ENCODE measurements at places on chromosomes 16 and 17.

GRCh38 chr17:9987779-9988585, 82.9 kb upstream of the RCVRN start:
- DNase-seq: peak; percentile 11

DNA sequence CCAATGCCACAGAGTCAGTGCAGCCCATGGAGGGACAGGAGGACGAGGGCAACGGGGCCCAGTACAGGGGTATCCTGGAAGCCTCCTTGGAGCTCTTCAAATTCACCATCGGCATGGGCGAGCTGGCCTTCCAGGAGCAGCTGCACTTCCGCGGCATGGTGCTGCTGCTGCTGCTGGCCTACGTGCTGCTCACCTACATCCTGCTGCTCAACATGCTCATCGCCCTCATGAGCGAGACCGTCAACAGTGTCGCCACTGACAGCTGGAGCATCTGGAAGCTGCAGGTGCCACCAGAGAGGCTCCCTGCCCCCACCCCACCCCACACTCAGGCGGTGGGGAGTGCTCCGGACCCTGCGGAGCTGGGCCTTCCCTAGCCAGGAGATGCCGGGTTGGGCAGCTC, 16.6 kb downstream of the TRPV2 start:
- no peak for DNase-seq

DNA sequence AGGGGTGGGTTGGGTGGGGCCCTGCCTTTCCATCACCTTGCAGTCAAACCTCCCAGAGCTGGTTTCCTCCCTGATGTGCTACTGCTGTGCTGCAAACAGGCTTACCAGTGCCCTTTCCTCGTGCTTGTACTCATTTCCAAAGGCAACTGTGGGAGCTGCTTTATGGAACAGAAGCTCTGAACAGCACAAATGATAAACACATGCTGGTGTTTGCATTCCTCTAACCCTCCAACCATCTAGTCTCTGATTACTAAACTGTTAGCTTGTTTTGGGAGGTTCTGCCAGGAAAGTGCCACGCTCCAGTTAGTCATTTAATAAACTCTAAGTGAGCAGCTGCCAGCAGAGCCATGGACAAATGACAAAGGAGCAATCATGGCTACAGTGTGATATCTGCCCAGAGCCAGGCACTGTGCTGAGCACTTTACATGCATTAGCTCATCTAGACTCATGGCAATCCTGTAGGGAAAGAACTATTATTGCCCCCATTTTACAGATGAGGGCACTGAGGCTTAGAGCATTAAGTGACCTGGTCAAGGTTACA, 110.4 kb downstream of the VAT1L start:
- no peak for DNase-seq

- no peak for DNase-seq
These were observed 9.2 kb upstream of the NLRC5 start for GRCh38 chr16:56980201-56980535.

- DNase-seq: no peak
These were observed 73.6 kb downstream of the WIPI1 start for GRCh38 chr17:68383443-68384321.

- DNase-seq: no peak
These were observed 4.7 kb downstream of the DLX3 start for GRCh38 chr17:49990331-49990730.

GRCh38 chr16:27690608-27691007, 140.7 kb downstream of the KATNIP start:
- DNase-seq: no peak

DNA sequence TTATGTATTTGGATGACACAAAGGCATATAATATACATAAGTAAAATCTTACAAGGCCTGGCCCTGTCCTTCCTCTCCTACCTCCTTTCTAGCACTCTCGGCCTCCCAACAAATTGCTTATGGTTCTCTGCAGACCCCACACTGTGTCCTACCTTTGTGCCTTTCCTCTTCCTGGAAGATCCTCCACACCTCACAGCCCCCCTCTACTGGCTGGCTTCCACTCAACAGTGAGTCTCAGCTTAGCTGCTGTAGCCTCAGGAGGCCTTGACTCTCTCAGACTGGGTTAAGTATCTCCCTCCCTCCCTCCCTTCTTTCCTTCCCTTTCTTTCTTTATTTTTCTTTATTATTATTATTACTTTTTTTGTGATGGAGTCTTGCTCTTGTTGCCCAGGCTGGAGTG, 8.3 kb upstream of the SLC52A1 start:
- DNase-seq: no peak

GRCh38 chr17:75601057-75601987, 13.7 kb downstream of the MYO15B start:
- no peak for DNase-seq

All from hippocampal formation (tissue), 2 donors.